ENCODE measurements at places on chromosomes 6 and 20.

GRCh38 chr6:11654876-11655275 lies 117.3 kb downstream of the TMEM170B start:
- peak; percentile 70 for DNase-seq

DNA sequence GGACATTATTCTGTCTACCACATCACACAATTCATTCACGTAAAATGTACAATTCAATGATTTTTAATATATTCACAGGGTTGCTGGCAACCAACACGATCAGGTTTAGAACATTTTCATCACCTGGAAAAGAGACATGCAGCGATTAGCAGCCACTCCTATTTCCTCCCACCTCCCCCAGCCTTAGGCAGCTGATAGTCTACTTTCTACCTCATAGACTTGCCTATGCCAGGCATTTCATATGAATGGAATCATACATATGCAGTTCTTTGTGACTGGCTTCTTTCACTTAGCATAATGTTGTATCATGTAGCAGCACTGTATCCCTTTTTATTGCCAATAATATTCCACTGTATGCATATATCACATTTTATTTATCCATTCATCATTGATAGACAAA lies 31.5 kb upstream of the CTNNBL1 start:
- DNase-seq = no peak

- DNase-seq = no peak
Measured at GRCh38 chr6:45816674-45817297, 198.9 kb downstream of the CLIC5 start.

DNA sequence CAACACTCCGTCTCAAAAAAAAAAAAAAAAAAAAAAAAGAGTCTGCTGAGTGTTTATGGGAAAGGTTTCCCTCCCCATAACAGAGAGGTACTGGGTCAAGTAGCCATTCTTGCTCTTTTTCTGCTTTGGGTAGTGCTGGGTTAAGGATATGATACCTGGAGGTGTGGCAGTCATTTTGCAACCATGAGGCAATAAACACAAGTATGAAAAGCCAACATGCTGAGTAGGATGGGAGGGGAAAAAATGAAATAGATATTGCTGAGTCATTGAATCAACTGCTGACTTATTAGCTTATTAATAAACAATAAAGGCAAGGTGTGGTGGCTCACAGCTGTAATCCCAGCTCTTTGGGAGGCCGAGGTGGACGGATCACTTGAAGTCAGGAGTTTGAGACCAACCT lies 2.3 kb upstream of the TOMM34 start:
- DNase-seq = peak; percentile 4

GRCh38 chr6:131894493-131895424 lies 56.4 kb downstream of the CCN2 start:
- no peak for DNase-seq

- DNase-seq = no peak
Measured at GRCh38 chr6:74705451-74705850, 500.4 kb downstream of the COL12A1 start.

All from fibroblast of the aortic adventitia (primary cell).